ENCODE measurements at places on chromosomes 6 and 20.

- no peak for DNase-seq
Observed at GRCh38 chr6:84260926-84261325, 33.5 kb upstream of the CEP162 start.

DNA sequence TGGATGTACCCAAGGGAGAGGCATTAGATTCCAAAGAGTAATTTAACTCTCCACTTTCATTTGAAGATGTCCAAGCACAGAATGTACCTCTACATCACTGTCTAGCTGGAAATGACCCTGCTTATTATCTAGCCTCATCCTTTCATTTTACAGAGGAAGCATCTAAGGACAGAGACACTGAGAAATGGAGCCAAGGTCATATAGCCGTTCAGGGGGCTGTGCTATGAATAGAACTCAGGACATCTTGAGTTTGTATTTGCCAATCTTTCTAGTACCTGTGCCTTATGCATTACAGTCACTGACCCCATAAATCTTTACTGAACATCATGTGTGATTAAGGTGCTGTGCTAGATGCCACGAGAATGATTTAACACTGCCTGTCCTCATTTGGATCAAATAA is 138.2 kb upstream of the SPTLC3 start:
- no peak for DNase-seq

DNA sequence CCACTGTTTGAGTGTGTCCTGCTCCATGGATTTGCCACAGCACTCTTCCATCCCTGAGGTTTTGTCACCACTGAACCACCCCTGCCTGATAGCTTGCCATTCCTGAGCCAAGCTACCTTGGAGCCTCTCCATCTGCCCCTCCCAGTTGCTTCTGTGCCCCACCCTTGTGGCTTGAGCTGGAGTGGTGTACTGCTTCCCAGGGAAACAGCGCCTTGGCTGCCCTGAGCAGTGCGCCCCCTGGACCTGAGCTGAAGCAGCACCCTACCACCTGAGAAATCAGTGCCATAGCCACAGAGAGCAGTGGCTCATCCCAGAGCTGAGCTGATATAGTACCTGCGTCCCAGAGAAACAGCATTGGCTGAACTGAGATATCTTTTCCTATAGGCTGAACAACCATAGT is 40.3 kb downstream of the IL22RA2 start:
- no peak for DNase-seq

- no peak for DNase-seq
Observed at GRCh38 chr6:25232479-25232878, 46.7 kb upstream of the CARMIL1 start.

GRCh38 chr6:89948876-89949275 is 54.6 kb downstream of the GJA10 start:
- no peak for DNase-seq

DNA sequence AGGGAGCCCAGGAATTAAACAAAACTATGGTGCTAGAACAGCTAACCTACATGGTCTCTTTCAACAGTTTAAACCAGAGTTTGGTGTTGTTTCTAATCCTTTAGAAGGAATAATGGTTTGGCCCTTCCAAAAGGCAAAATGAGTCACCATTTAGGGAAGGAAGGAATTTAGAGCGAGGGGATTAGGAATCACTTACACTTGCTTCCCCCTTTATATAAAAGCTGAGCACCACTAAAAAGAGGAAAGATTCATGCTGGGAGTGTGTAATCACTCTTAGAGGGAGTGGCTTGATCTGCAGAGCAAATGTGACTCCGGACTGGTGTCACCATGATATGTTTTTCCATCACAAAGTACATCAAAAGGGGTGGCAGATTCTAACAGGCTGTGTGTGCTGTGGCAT is 63.6 kb downstream of the F13A1 start:
- no peak for DNase-seq

DNA sequence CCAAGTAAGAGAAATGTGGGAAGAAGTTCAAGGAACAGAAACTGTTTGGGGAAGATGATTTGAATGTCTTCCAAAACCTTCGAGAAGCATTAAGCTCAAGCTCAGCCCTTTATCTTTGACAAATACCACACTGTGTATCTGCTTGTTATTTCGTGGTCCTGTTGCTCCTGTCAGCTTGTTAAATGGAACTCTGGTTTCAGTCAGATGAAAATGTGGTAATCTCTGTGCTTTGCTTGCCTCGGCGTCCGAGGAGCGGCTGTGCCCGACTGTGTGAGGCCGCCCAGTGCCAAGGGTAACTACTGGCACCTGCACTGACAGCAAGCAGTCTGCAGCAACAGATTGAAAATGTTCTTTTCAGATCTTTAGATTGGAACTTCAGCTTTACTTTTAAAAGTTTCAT is 577.9 kb upstream of the FLRT3 start:
- no peak for DNase-seq

DNA sequence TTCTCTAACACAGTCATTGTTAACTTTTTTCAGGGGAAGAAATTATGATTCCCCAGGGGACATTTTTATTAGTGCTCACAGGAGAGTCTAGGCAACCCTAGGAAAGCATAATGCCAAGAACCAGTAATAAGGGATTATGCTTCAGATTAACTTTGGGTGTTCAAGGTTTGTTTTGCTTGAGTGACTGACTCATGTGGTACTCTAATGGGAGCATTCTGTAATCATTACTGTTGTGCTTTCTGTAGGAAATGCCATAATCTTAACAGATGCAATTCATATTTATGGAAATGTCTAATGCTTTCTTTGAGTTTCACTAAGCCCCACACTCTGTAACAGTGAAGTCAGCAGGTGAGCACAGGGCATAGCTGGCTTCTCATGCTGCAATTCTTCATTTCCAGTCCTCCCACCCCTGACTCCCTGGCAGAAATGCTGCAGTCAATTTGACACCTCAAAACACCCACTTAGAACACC is 263.4 kb upstream of the MAN1A1 start:
- DNase-seq, result no peak

GRCh38 chr20:9360431-9360830 is 154.0 kb upstream of the LAMP5 start:
- DNase-seq, result no peak

DNA sequence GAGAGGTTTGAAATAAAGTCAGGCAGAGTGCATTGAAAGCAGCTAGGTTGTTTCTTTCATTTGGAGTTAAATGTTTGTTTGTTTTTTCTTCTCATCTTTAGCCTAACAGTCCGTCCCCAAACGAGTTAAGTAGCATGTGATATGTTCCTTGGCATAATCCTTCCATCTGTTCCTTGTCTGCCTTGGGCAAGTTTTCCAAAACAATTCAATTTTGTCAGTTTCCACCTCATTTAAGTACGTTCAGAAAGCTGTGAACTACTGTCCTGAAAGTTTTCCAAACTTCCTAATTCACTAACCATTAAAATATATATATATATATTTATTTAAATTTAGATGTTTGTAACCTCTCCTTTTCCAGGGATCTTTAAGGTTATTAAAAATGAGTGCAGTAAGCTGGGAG is 61.8 kb upstream of the HDAC2 start:
- DNase-seq, result no peak

GRCh38 chr20:52998268-52998667 is 26.1 kb downstream of the TSHZ2 start:
- no peak for DNase-seq

- no peak for DNase-seq
Observed at GRCh38 chr6:7642791-7643190, 52.8 kb downstream of the SNRNP48 start.

- no peak for DNase-seq
Observed at GRCh38 chr6:130794738-130795137, 32.5 kb upstream of the SMLR1 start.

DNA sequence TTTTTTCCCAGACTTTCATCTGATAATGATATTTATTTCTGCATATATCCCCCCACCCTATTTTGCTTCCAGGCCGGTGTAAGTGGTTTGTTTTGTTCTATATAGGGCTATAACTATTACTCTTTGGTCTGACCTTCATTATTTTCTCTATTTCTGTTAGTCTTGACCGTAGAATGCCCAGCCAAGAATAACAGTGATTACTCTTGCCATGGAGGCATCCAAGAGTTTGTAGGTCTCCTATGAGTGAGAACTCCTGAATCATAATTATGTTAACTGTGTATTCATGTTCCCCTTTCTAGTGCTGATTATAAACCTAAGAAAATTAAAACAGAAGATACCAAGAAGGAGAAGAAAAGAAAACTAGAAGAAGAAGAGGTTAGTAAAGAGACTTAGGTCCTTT is 52.2 kb downstream of the TOP1 start:
- DNase-seq, result no peak

DNA sequence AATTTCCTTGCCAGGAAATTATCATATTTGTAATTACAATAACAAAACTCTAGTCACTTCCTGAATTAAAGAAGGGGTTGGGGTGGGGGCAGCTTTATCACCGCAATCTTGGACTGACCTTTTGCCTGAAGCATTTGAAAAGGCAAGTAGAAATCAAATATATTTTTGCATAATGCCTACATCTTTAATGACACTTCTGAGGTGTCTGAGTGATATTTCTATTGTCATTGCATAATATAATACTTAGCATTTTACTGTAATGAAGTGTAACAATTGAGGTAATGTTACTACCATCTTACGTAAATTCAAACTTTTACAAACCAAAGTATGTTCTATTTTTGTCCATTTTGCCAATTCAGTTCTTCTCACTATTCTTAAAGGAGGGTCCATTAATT is 65.2 kb downstream of the SYNE1 start:
- no peak for DNase-seq

GRCh38 chr6:130434174-130434873 is 68.5 kb downstream of the TMEM200A start:
- DNase-seq, result no peak

Data from KBM-7 (cell line).